ENCODE measurements at places on chromosomes 13 and 19.

- no peak for DNase-seq
Measured at GRCh38 chr13:50543141-50543540, 300.4 kb downstream of the DLEU7 start.

DNA sequence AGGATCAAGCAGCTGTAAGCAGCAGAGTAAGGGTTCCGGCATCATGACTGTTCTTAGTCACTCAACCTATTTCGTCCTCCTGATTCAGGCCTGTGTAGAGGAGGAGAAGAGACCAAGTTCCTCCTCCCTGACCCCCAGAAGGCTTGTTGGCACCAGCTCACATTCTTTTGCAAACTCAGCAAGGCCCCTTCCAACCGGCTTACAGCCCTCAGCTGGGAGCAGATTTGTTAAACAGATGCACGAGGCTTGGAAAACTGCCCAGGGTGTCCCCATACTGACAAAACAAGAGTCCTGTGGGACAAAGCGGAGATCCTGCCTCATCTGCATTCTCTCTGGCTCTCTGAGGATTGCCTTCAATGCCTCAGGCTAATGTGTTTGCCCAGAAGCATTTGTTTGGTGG, 113.2 kb upstream of the SOX21 start:
- DNase-seq, result no peak

DNA sequence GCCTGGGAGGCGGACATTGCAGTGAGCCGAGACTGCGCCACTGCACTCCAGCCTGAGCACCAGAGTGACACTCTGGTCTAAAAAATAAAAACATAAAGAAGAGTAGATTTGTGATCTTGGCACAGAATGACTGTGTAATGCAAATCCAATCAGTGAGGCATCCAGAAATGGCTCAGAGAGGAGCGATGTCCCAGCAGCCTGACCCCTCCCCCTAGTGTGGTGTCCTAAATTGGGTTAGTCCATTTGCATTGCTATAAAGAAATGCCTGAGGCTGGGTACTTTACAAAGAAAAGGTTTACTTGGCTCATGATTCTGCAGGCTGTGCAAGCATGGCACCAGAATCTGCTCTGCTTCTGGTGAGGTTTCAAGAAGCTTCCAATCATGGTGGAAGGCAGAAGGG, 59.1 kb upstream of the ZNF30 start:
- DNase-seq, result no peak

DNA sequence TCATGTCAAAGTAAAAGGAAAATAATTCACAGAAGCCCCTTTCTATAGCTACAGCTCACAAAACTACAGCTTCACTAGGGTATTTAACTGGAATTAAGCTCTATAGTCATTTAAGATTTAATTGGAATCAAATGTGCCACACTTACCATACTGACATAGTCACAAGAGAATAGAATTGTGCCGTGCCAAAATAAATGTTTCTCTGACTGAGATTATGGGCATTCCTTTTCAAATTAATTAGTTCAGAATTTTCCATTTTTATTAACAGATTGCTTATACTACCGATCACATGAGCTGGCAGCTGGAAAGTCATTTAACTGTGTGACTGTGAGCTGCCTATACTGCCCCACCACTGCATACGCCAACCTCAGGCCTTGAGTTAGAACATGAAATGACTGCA, 108.4 kb downstream of the LHFPL6 start:
- DNase-seq, result no peak

GRCh38 chr19:8224394-8225145, 15.4 kb downstream of the CERS4 start:
- DNase-seq, result no peak

- DNase-seq, result no peak
Measured at GRCh38 chr19:46442808-46443450, 14.2 kb upstream of the PNMA8C start.

- DNase-seq, result no peak
Measured at GRCh38 chr13:95258619-95259194, 42.5 kb downstream of the ABCC4 start.

GRCh38 chr19:43318796-43319314, 34.6 kb upstream of the CD177 start:
- no peak for DNase-seq

DNA sequence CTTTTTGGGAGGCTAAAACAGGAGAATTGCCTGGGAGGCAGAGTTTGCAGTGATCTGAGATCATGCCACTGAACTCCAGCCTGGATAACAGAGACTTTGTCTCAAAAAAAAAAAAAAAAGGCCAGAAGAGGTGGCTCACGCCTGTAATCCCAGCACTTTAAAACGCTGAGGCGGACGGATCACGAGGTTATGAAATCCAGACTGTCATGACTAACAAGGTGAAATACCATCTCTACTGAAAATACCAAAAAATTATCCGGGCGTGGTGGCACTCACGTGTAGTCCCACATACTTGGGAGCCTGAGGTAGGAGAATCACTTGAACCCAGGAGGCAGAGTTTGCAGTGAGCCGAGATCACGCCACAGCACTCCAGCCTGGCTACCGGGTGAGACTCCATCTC, 39.9 kb downstream of the ZNF611 start:
- DNase-seq, result no peak

- DNase-seq, result no peak
Measured at GRCh38 chr13:49315036-49315565, 67.4 kb downstream of the CDADC1 start.

GRCh38 chr13:59458908-59459579, 704.7 kb downstream of the DIAPH3 start:
- no peak for DNase-seq

GRCh38 chr19:15337202-15337601, 4.9 kb upstream of the BRD4 start:
- no peak for DNase-seq

GRCh38 chr19:2488942-2489731, 13.2 kb downstream of the GADD45B start:
- DNase-seq, result no peak

- DNase-seq, result no peak
Measured at GRCh38 chr13:42706286-42706685, 75.1 kb upstream of the FAM216B start.

GRCh38 chr19:46201454-46202310, 27.9 kb upstream of the IGFL1 start:
- no peak for DNase-seq

DNA sequence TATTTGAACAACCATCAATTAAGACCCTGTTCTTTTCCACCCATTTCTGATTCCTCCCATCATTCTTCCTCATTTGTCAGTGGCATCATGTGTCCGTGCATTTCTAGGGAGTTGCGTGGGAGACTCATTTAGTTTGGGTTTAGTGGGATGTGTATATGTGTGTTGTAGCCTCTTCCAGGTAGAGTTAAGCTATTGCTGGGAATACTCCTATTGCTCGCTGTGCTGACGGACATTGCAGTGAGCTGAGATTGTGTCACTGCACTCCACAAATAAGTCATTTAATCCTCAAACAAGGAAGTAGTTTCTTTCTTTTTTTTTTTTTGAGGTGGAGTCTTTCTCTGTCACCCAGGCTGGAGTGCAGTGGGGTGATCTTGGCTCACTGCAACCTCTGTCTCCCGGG, 42.2 kb upstream of the RCBTB2 start:
- no peak for DNase-seq

GRCh38 chr13:43894438-43894837, 14.7 kb downstream of the LACC1 start:
- DNase-seq, result no peak

GRCh38 chr13:95122063-95122462, 179.2 kb downstream of the ABCC4 start:
- no peak for DNase-seq

GRCh38 chr19:17553256-17553655, 2.2 kb upstream of the COLGALT1 start:
- no peak for DNase-seq

GRCh38 chr19:15869109-15869555, 28.7 kb downstream of the CYP4F2 start:
- DNase-seq, result no peak

GRCh38 chr13:41231786-41232185, 31.6 kb downstream of the MTRF1 start:
- DNase-seq, result no peak

- no peak for DNase-seq
Measured at GRCh38 chr13:80400164-80400864, 59.4 kb upstream of the SPRY2 start.

DNA sequence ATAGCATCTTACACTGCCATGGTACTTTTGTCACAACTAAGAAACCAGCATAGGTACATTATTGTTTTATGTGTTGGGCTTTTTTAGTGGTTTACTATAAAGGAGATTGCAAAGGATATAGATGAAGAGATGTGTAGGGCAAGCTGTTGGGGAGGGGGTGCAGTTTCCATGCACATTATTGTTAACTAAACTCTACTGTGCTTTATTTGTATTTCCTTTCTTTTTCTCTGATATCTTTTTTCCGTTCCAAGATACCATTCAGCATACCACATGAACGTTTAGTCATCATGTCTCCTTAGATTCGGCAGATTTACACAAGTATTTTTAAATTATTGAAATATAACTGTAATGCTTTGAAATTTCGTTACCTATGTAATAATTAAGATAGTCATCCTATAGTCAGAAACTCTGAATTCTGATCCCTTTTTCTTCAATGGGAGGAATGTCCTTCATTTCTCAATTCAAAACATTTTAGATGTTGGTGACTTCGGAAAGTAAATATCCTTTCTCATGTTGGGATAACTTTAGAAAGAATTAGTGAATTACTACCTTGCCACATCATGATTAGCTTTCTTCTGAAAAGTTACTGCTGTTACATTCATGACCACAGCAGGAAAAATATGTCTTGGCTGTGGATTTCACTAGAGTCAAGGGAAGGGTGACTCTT, 82.8 kb downstream of the FRY start:
- no peak for DNase-seq

DNA sequence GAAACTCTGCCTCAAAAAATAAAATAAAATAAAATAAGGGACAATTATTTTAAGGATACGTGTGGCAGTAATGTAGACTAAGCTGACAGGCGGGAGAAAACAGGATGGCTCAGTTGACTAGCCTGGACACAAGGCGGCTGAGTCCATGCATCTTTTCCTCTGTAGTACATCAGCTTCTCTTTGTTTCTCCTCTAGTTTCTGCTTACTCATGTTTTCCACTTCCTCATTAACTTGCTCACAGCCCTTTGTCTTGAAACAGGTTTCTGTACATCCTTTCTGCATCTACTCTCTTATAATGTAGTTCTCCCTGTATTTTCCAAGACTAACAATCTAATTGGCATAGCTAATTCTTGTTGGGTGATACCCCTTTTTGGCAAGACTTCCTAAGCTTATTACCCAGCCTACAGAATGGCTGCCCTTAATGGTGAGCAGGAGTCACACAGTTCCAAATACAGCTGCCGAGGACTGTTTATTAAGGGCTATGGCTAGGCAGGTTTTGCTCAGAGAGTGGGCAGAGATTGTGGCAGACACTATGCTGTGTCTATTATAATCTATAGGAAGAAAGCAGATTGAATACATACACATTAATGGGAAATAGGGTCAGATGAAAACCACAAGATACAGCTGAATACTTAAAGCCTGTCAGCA, 58.7 kb upstream of the KLF5 start:
- no peak for DNase-seq

DNA sequence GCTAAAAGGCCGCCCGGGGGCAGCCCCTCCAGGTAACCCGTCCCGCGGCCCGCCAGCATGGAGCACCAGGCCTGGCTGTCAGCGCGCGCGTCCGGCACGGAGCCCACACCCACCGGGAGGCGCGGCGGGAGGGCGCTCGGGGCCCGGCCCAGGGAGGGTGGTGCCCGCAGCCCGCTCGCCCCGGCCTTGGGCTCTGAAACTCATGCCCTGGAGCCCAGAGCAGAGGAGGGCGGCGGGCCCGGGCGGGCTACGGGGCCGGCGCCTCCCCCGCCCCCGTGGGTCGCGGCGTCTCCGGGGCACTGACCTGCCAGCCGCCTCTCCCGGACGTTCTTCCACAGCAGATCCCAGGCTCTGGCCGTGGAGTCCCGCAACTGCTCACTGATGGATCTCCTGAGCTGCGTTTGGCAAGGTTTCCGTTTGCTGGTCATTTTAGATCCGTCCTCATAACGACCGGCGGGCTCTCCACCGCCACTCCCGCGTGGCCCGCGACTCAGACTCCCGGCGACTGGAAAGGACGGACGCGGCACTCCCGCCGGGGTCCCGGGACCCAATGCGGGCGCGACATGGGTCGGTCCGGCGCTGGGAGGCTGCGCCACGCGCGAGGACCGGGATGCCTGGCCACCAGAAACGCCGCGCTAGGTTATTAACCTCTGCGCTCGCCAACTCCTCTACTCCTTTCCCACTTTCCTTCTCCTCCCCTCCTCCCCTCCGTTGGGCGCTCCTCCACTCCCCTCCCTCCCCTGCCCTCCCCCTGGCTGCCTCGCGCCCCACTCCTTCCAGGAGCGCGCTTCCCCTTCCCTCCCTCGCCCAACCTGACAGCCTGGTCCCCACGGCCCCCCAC, 64.7 kb upstream of the STARD13 start:
- DNase-seq, result no peak

DNA sequence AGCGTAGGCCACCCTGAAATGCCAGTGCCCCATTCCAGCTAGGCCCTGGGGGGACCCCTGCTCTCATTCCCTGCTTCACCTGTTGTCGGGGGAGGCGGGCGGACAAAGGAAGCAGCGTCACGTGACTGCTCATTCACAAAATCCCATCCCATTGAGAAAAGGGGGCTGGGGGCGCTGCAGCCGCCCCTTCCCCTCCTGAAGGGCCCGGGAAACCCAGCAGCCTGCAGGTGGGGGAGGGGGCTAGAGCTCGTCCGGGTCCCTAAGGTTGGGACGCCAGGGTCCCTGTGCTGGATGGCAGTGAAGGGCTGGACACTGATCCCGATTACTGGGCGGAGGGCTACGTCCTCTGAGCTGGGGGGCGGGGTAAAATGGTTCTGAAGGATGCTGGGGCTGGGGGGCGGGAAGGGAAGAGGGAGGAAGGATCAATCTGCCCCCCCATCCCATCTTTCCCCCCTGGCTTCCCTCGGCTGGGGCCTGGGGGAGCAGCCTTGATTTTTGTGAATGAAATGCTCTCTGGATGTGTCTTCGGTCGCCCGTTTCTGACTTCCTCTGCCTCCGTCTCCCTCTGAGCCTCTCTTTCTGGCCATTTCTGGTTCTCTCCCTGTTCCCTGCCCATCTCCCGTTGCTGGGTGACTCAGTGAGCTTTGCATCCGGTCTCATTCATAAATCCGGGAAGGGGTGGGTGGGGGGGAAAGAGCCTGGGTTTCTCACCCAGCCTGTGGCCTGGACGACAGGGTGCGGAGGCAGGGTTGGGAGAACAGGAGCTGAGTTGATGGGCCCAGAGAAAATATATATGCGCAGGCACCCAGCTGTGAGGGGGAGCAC, 816 bp downstream of the SPRED3 start:
- DNase-seq, result no peak

GRCh38 chr13:31848621-31849020, 109.3 kb downstream of the RXFP2 start:
- no peak for DNase-seq

- no peak for DNase-seq
Measured at GRCh38 chr19:48469934-48470680, 938 bp downstream of the CYTH2 start.

DNA sequence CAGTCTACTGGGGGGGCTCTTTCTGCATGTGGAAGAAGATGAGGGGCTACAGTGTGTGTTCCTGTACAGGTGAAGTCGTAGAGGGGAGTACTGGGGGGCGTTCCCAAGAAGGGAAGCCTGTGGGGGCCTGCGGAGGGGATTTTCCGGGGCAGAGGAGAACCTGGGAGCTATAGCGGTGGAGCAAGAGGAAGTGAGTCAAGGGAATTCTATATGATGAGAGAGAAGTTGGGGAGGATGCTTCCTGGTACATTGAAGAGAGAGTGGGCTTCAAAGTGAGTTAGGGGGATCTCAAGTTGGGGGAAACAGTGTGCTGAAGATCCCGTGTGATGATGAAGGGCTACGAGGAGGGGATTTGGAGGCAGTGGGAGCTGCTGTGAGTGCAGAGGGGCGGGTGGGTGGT, 1.9 kb upstream of the CACNG8 start:
- DNase-seq, result no peak

GRCh38 chr19:17873786-17874757, 2.3 kb downstream of the SLC5A5 start:
- DNase-seq, result no peak
